ENCODE measurements at places on chromosomes 4 and X.

- DNase-seq = no peak
These were observed 95.2 kb downstream of the SORBS2 start for GRCh38 chr4:185716577-185717376.

DNA sequence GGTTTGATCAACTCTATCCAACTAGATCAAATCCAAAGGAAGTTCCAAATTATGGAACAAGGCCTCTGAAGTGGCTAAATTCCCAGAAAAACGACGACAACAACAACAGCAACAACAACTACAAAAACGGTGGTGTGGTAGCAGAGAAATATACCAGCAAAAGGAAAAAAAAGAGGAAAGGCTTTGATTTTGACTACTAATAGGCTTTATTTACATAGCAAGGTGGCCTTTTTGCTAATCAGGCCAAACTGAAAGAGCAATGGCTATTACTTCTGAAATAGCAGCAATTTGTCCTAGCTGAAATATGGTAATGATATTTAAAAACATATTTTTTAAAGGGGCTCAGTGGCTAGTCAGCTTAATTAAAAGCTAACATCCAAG lies 40.8 kb upstream of the TMPRSS11E start:
- no peak for DNase-seq

GRCh38 chrX:45850775-45851433 lies 650.2 kb upstream of the DIPK2B start:
- peak; percentile 24 for DNase-seq

DNA sequence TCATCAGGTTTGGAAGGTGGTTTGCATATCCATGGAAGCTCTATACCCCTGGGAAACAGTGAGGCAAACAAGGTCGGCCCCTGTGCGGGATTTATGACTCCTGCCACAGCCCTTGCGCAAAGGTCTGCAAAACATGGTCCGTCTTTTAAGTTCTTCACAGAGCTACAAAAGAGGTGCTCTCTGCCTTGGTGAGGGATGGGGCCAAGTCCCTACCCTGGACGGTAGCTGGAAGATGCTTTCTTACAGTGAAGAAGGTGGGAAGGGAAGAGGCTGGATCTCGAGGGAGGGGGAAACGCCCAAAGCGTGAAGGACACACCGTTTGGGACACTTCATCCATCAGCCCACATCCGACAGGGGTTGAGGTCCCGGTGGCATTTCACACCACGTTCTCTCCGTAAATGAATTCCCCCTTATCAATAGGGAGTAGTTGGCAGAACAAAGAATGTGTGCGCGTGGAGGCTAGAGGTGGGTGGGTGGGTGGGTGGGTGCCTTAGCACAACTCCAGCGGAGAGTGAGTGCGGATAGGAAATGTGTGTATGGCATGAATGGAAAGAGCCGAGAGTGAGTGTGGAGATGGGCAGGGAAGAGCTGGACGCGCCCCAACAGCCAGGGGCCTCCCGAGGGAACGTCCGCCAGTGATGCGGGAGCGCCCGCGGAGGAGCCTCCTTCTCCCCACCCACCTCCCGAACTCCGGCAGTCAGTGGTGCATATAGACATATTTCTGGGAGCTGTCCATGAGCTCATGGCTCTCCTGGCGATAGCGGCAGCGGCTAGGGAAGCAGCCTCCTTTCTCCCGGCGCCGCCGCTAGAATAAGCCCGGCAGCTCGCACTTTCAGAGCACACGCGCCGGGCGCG lies 68.3 kb downstream of the LARP7 start:
- peak; percentile 71 for DNase-seq

DNA sequence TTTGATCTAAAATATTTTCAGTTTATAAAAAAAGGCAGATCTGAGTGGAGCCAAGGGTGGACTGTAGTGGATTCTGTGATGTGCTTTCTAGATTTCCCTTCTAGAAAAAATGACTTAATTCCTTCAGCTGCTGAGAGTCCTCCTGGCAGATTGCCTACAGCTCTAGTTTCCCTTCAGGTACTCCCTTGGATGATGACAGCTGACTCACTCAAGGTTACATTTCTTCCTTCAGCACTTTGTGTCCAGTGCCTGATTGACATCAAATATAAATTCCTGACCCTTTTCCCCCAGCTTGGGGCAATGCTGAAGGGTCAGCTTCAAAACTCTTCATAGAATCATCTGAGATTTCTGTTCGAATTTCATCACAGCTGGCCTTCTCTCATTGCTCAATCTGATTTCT lies 161.7 kb downstream of the EMCN start:
- peak; percentile 13 for DNase-seq

- no peak for DNase-seq
These were observed 8.8 kb downstream of the FNIP2 start for GRCh38 chr4:158777423-158778155.

- no peak for DNase-seq
These were observed 25.6 kb downstream of the SPATA18 start for GRCh38 chr4:52076731-52077130.

DNA sequence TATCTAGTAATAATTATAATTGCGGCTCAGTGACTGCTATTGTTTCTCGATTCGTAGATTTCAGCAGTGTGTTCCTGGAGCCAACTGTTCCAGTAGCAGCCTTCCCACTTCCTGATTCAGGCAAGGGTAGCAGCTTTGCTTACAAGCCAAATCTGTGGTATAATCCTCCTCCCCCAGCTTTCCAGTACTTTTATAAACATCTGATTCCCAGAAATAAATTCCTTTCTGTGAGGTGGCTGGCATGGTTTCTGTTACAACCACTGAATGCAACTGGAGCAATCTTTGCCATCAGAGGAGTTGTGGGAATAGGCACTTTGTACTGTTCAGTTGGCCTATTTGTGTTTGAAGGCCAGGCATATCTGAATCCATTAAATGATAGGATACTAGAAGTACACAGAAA lies 80.0 kb downstream of the GLRA3 start:
- peak; percentile 65 for DNase-seq

DNA sequence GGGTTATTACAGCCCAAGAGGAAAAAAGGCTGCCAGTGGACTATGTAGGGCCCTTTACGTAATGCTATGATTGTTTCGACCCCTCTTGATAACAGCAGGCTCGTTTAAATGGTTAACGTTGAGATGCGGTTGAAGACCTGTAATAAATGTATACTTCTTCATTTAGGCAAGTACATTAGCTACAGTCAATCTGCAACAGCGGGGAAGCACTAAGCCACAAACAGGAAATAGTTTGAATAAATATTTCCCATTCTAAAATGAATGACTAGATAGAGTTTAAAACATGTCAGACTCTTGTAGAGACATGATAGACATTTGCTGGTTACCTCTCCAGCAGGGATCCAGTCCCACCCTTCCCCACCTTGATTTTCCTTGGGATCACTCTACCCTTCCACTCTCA lies 38.1 kb upstream of the STIM2 start:
- no peak for DNase-seq

GRCh38 chr4:1092026-1092982 lies 21.1 kb downstream of the RNF212 start:
- DNase-seq = no peak

- DNase-seq = peak; percentile 72
These were observed 26.4 kb upstream of the LRCH2 start for GRCh38 chrX:115260330-115260729.

DNA sequence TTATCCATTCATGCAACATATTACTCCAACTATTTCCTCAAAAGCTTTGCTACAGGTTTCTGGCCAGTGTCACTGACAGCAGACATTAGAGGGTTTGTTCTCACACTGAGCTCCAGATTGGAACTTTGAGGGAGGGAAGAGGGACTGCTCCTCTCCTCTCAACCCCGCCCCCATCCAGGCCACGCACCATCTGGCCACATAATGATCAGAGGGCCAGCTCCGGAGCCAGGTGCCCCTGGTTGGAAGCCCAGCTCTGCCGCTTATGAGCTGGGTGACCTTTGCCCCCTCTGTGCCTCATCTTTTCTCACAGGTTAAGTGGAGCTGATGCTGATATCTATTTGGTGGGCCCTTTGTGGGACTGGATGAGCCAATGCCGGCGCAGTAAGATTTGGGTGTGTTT lies 55.8 kb downstream of the C4orf50 start:
- DNase-seq = no peak

DNA sequence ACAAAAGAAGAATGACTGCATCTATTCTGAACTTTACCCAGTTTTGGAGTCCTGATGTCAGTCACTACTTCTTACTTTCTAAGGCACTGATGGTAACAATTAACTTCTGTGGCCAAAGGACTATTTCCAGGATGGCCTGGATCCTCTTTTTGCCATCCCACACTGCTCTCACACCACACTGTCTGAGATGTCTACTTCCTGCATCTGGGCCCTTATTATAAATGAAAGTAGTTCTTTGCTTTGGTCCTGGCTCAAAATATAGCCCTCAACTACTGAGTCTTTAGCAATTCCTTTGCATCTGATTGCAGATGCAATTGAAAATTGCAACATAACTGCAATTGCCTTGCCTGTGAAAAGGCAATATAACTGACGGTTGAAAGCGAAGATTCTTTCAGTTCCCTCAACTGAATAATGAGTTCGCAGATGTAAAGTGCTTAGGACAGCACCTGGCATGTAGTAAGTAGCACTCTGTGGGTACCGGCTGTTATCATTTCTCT lies 44.2 kb downstream of the COQ2 start:
- DNase-seq = no peak

DNA sequence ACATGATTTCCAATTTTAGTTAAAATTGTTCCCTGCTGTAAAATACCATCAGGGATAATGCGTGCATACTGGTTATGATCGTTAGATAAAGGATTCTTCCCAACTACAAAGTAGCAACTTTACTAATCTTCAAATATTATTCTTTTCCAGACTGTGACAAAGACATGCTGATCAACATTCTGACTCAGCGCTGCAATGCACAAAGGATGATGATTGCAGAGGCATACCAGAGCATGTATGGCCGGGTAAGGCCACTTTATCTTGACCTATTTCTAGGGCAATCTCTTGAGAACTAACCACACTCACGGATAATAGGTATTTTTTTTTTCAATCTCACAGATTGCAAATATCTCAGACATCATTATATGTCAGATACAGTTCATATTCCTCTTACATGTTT lies 47.0 kb downstream of the ANXA10 start:
- DNase-seq = peak; percentile 84

DNA sequence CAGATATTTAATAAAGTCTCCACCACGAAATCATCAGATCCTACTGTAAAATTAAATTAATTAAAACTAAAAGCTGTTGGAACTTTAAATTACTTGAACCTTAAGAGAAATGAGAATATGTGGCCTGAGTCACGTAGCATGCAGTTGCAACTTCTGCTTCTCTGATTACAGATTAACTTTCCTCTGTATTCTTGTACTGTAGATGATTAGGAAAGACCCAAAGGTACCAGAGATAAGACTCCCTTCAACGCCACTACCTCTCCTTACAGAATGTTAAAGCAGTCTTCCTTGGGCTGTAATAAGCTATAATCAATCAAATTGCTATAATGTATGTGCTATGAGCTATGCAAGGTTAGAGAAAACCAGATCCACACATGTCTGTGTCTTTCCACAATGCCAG lies 47.9 kb downstream of the FAM13A start:
- no peak for DNase-seq

DNA sequence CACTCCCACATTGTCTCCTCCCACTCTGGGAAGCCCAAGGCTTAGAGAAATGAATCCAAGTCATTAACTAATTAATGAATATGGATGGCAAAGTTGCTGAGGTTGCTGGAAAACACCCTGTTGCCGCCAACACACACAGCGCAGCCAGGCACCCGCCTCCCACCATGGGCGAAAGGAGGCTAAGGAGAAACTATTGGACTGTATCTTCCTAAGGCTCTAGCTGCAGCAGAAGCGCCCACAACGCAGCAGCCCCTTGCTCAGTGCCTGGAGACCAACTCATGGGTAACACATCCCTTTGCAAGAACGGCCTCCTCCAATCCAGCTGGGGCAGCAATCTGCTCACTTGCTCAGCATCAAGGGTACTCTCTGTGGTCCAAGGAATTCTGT lies 34.2 kb downstream of the TSC22D3 start:
- no peak for DNase-seq

- no peak for DNase-seq
These were observed 16.0 kb upstream of the HPGD start for GRCh38 chr4:174538123-174538875.

GRCh38 chrX:134761788-134762187 lies 103.5 kb upstream of the PLAC1 start:
- peak; percentile 22 for DNase-seq

DNA sequence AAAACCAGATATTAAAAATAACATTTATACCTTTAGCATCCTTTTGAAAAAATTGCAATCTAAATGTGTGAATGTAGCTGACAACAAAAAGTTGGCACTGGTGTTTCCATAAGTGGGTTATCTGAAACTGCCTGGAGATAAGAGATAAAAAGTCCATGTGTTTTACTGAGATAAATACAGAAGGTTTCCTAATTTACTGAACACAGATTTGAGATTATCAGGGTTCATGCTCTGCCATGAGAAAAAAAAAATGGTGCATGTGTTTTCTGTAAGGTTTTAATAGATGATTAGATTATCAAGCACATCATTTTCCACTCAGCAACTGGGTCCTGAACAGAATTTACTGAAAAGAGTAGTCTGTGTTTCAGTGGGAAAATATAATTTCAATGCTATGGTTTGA lies 326.2 kb upstream of the SLIT2 start:
- peak; percentile 14 for DNase-seq

DNA sequence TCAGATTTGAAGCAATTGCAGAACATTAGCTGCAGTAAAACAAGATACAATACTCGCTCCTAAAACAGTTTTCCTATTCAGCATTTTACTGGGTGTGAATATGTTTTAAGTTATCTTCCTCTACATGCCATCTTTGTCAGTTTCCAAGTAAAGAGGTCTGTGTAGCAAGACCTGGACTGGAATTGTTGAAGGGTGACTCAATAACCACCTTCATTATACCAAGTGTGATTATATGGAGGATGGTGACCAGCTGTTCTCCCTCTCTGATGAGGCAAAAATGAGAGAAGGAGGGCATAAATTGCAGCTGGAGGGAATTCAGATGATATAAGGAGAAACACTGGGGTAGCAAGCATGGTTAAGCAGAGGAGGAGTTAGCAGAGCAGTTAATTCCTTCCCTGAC lies 922.1 kb upstream of the SLIT2 start:
- peak; percentile 64 for DNase-seq

DNA sequence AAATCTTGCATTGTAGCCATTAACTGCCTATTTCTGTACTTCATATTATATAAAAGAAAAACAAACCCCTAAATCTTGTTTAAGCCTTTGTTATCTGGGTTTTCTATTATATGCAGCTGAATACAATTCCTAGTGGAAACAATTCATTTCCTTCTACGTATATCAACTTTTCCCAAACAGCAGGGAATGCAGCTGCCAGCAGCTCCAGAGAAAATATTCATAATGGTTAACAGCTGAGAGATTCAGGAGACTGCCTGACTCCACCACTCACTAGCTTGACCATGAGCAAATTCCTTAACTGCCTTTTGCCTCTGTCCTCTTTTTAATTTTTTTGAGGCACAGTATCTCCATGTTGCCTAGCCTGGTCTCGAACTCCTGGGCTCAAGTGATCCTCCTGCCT lies 146.2 kb downstream of the SPATA18 start:
- no peak for DNase-seq

DNA sequence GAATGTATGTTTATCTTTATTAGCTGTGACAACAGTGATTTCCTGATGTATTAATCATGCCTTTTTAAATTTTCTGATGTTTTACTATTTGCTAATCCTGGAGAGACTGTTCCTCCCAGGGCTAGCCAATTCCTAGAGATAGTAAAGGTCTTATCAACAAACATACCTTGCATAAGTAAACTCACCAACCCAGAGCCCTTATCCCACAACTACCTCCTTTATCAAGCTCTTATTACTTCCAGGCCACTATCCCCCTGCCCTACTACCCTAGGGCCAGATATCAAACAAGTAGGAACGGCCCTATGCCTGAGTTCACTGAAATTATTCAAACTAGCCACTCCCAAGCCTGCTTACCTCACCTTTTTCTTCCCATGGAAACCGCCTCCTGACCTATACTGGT lies 58.2 kb upstream of the NPNT start:
- DNase-seq = no peak
